ENCODE measurements at places on chromosomes 16 and 17.

DNA sequence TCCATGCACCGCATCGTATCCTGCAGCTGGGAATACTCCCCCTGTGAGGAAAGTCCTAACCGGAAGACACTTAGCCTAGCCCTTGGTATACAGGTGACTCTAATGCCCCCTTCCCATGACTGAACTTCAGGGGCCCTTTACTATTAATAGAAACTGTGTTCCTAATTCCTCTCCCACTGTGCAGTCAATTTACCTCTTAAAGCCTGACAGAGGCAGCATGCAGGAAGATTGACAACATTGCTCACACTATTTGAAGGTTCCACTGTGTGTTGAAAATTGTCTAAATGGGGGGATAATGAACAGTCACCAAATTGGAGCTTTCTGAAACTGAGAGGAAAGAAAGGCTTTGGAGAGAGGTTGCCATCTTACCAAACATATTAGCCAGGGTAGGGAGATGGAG lies 222.6 kb downstream of the SHISA9 start:
- no peak for DNase-seq

GRCh38 chr16:31141489-31142108 lies 6.1 kb upstream of the PRSS8 start:
- peak; percentile 83 for DNase-seq

DNA sequence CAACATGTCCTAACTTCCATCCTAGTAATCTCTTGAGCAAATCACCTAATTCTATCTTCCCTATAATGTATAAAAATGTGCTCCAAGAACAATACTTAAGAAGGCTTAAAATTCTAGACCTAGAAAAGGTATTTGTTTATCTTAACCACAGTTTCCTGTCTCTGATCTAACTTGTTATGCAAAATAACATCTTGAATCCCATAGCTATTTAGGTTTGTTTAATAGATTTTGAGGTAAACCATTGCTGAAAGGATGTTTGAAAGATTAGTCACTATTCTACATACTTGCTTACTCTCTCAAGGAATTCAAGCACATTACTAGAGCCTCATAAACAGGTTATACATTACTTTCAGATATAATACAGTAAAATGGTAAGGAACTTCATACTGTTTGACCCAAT lies 13.0 kb downstream of the CA10 start:
- DNase-seq: no peak

DNA sequence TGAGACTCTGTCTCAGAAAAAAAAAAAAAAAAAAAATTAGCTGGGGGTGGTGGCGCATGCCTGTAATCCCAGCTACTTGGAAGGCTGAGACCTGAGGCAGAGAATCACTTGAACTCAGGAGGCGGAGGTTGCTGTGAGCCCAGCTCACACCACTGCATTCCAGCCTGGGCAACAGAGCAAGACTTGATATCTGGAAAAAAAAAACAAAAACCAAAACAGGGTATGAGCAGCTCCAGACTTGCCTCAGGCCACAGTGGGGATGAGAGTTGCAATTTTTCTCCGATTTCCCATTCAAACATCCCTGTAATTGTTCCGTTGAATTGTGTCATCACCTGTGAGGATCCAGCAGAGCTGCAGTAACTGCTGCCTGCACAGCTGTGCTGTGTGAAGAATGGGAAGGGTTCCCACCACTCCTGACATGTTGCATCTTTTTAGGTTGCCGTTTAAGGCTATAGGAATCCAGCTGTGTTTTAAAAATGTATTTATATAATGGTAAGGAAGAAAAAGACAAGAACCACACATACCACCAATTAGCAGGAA lies 150.0 kb downstream of the VPS53 start:
- no peak for DNase-seq

- no peak for DNase-seq
Observed at GRCh38 chr16:56836410-56837230, 28.4 kb upstream of the SLC12A3 start.

DNA sequence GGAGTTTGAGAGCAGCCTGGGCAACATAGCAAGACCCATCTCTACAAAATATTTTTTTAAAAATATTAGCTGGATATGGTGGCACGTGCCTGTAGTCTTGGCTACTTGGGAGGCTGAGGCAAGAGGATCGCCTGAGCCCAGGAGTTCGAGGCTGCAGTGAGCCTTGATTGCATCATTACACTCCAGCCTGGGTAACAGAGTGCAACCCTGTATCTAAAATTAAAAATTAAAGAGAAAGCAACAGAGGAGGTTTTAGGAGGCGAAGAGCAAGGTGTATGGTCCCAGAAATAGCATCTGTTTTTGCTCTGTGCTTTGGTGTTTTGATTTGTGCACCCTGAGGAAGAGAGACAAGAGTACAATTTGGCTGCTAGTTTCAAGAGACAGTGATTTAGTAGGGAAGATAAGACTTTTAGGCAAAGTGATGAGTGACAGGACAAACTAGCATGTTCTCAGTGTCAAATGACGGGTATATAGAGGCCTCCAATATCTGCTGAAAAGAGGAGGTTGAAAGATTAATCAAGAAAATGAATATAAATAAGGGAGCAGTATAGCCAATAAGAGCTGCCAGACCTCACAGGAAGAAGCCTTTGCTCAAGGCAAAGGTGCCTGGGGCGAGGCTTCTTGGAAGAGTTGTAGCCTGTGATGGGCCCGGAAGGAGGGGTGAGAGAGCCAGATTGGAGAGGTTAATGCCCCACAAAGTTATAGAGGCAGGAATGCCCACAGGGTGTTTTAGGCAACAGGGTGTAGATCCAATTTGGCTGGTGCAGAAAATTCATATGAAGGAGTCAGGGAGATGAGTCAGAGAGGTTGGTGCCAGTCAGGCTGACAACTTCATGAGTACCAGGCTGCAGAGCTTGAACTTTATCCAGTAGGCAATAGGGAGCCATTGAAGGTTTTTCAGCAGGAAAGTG lies 11.4 kb downstream of the HLF start:
- DNase-seq: no peak

DNA sequence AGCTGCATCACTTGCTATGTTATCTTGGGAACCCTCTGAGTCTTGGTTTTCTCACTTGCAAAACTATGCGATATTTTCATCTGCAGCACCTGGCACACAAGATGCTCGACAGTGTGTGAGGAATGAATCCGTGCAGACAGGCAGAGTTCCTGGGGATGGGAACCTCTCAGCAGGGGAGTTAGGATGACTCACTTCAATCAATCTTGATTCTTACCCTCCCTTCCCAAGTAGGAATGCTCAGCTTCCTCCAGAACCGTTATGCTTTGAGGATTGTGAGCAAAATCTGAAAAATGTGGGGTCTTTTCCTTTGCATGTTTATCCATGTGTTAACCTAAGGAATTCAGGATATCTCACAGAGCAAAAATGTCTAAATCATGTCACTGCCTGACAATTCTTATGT lies 68.9 kb upstream of the HNF1B start:
- DNase-seq: no peak

GRCh38 chr17:69870751-69871199 lies 204.2 kb upstream of the KCNJ16 start:
- DNase-seq: peak; percentile 36

GRCh38 chr16:47903470-47903869 lies 252.3 kb downstream of the ABCC12 start:
- no peak for DNase-seq

Measured in femur (tissue), 1 donor.